AG04449 (cell line): ENCODE measurements at places on chromosomes 12 and 14.

- DNase-seq, result no peak
These were observed 341.7 kb upstream of the KITLG start for GRCh38 chr12:88921890-88922532.

DNA sequence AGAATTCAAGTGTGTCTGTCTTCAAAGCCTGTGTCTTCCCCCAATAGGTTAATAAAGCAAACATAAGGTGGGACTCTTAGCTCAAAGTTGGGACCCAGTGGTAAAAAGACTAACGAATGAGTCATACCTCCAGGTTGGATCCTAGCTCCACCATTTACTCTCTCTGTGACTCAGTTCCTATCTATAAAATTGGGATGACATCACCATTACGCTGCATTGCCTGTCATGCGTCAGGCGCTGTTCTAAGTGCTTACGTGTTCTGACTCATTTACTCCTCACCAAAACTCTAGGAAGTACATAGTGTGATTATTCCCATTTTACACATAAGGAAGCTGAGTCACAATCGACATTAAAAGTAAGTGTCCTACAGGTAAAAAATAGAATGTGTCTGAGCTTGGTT is 915.8 kb downstream of the VRK1 start:
- DNase-seq, result no peak

DNA sequence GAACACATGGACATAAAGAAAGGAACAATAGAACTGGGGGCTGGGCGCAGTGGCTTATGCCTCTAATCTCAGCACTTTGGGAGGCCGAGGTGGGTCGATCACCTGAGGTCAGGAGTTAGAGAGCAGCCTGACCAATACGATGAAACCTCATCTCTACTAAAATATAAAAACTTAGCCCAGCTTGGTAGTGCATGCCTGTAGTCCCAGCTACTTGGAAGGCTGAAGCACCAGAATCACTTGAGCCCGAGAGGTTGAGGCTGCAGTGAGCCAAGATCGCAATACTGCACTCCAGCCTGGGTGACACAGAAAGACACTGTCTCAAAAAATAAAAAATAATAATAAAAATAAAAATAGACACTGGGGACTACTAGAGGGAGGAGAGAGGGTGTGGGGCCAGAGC is 154.5 kb downstream of the SEC23A start:
- DNase-seq, result no peak

GRCh38 chr12:31517994-31518393 is 72.9 kb downstream of the DENND5B start:
- DNase-seq, result no peak

GRCh38 chr12:52120951-52121823 is 41.7 kb downstream of the SMIM41 start:
- no peak for DNase-seq

- DNase-seq, result no peak
These were observed 72.6 kb downstream of the SUSD6 start for GRCh38 chr14:69683971-69684370.

DNA sequence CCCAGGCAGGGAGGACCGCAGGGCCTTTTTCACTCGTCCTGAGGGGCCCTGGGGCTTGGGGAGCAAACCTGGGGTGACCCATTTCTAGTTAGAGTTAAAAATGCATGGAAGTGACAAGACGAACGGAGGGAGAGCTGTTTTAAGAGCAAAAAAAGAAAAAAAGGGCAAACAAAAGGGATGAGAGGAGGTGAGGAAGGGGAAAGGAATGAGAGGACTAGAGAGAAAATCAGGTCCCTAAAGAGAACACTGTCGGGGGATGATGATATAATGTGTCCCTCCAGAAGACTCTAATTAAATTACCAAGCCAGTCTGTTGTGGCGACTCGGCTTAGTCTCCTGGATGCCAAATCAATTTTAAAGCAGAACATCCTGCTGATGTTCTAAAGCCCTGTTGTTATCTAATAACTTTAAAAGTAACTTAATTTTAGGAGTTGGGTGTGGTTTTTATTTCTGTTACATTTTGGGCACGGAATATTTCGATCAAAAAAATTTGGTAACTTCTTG is 1.1 kb downstream of the ANO6 start:
- no peak for DNase-seq

GRCh38 chr12:21308785-21309184 is 25.9 kb downstream of the SLCO1A2 start:
- no peak for DNase-seq

DNA sequence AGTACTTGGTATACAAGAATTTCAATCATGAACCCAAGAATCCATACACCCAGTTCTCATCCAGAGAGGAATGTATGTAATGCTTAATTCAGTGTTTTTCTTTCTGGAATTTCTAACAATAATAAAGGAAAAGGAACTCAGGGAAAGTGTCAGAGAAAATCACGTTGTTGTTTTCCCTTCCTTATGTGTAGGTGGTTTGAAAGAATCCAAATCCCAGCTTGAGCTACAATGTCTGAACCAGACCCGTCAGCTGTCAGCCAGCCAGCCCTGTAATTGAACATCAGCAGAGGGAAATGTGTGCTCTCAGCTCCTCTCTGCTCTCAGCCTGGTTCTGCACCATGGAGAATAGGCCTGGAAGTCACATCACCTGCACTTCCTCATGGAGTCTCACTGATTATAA is 126.5 kb downstream of the TMEM30B start:
- peak; percentile 72 for DNase-seq

GRCh38 chr12:31323391-31324115 is 2.4 kb downstream of the SINHCAF start:
- DNase-seq, result no peak

DNA sequence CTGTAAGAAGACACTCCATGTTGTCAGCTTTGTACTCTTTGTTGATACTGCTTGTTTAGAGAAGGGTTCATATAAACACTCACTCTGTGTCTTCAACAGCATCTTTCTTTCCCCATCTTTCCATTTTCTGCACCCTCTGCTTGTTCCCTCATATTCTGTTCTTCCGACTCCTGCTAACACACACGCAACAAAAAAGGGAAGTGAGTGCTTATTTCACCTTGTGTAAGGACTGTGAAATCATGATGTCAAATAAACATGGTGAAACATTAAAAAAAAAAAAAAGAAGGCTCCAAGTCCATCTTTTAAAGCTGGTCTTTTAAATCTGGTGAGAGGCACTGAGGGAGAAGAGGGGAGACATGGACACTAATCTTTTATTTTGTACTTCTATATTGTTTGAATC is 145.4 kb downstream of the RPAP3 start:
- DNase-seq, result no peak

GRCh38 chr14:57970594-57970993 is 104.7 kb upstream of the SLC35F4 start:
- DNase-seq, result no peak

- peak; percentile 21 for DNase-seq
These were observed 233.1 kb downstream of the PTPRO start for GRCh38 chr12:15555446-15555845.

- no peak for DNase-seq
These were observed 63.2 kb downstream of the KLHL28 start for GRCh38 chr14:44898551-44898950.

DNA sequence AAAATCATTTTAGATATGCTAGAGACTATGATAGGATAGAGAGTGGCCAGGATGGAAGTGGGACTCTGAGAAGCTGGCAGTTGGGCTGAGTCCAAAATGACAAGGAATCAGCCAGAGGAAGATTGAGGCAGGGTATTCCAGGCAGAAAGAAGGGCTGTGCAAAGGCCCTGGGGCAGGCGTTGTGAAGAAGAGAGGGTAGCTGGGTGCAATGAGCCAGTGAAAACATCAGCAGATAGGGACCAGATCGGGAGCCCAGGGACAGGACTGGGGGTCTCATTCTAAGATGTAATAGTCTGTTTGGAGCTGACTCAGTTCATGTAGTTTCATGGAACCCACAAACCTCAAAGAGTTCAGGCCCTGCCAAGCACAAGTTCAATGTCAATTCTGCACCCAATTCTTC is 126.6 kb downstream of the KSR2 start:
- DNase-seq, result no peak

DNA sequence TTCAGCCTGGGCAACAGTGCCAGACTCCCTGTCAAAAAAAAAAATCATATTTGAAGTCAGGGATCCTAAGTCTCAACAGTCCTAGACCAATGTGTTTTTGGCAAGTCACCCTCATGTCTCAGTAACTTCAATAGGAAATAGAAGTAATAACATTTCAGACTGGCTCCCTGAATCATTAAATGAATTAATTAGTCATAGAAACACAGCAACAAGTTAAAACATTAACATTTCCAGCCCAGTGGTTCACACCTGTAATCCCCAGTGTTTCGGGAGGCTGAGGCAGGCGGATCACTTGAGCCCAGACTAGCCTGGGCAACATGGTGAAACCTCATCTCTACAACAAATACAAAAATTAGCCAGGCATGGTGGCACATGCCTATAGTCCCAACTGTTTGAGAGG is 125.2 kb downstream of the GTF2A1 start:
- DNase-seq, result no peak

GRCh38 chr12:51818566-51819300 is 29.8 kb downstream of the FIGNL2 start:
- peak; percentile 67 for DNase-seq

GRCh38 chr12:7001921-7002591 is 16.2 kb downstream of the LPCAT3 start:
- DNase-seq, result no peak

DNA sequence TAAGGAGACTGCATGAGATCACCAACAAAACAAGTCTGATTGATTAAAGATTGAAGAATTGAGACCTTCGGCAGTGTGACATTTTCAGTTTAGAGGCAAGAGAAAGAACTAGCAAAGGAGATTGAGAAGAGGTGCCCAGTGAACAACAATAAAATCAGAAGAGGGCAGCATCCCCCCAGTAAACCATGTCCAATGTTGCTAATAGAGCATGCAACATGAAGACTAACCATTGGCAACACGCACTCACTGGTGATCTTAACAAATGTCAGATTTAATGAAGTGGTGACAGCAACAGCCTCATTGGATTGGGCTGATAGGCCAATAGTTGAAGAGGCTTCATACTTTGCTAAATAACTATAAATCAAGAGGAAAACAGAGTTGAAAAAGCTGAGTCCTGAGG is 20.7 kb upstream of the TAS2R14 start:
- no peak for DNase-seq

DNA sequence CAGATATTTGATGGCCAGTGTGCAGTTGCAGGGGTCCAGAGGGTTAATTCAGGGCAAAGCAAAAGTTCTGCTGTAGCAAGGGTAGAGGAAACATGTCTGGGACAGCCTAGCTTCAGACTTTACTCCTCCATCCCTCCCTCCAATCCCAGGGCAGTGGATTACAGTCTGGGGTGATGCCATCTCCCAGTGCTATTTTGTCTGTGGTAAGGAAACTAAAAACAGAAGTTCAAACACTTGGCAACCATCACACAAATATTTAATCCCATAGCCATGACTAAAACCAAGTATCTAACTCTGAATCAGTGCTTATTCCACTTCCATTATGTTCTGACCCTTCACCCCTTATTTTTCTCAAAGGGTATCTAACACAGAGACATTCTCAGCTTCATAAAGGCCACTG is 61.8 kb downstream of the PIK3C2G start:
- peak; percentile 17 for DNase-seq

- no peak for DNase-seq
These were observed 76.3 kb downstream of the ANO2 start for GRCh38 chr12:5868625-5869295.
